ENCODE measurements at places on chromosomes 1 and 21.

- DNase-seq: no peak
These were observed 17.9 kb downstream of the CSRP1 start for GRCh38 chr1:201488830-201489589.

- no peak for DNase-seq
These were observed 5.7 kb downstream of the LGR6 start for GRCh38 chr1:202199040-202199889.

GRCh38 chr21:42672699-42673458 is 19.5 kb downstream of the PDE9A start:
- DNase-seq: no peak

DNA sequence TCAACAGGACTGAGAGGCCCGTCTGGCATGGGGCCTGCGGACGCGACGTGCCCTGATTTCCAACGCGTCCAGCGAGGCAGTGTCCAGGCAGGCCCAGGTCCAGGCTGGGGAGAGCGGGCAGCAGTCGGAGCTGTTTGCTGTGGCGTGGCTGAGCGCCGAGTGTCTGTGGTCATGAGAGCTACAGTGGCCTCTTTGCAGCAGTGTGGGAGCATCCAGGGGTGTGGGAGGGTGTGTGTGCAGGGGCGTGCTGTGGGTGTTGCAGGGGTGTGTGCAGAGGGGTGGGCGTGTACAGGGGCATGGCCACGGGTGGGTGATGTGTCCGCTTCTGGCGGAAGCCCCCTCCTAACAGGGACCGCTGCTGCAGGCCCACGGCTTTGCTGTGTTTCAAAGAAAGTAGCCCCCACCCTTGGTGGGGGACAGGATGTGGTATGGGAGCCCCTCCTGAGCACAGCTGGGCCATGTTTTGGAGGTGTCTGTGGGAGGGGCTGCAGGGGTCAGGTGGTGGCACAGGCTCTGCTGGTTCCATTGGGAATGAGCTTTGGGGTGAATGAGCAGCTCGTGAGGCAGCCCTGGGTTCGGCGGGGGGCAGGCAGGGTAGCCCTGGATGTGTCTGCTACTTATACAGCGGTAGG is 17.7 kb downstream of the PLCH2 start:
- DNase-seq: no peak

DNA sequence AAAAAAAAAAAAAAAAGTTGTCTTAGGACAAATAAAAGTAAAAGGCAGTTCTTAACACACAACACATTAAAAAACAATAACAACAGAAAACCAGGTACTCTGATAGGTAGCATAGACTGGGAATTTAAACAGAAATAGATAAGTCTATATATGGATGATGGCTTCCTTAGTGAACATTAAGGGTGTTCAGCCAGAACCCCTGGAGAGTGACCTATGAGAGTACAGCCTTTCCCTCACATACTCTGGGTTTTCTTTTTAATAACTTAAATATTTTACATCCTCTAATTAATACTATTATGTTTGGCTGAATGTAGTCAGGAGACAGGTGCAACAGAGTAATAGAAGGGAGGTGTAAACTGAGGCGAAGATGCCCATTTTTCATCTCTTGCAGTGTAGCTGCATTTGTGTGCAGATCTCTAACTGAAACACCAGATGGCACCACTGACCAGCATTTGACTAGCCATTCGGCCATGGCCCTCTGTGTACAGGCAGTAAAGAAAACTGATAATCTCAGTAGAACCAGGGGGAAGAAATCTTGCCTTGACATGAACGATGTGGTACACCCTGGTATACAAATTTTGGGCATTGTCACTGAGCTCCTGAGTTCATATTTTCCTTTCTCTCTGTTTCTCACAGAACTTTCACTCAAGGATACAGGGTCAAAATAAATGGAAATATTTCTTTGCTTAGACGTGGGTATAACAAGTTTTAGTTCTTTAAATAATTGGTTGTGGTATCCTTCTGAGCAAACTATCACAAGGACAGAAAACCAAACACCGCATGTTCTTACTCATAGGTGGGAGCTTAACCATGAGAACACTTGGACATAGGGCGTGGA is 7.6 kb downstream of the TTF2 start:
- DNase-seq: peak; percentile 64

GRCh38 chr1:93354749-93355148 is 9.0 kb downstream of the DR1 start:
- DNase-seq: no peak

- DNase-seq: no peak
These were observed 118.1 kb downstream of the RUNX1 start for GRCh38 chr21:34930971-34931370.

DNA sequence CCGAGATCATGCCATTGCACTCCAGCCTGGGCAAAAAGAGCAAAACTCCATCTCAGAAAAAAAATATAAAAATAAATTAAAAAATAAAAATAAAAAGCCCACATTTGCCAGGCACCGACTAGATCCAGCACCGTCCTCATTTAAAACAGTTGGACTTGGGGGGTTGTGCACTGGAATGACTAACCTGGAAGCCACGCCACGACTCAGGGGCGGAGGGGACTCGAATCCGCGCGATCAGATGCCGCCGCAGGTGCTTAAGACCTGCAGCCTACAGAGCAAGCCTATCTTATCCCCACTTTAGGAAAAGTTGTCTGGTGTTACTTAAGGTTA is 38.5 kb downstream of the ZBTB8OS start:
- DNase-seq: no peak

- DNase-seq: no peak
These were observed 49.7 kb downstream of the GPR52 start for GRCh38 chr1:174497478-174497877.

DNA sequence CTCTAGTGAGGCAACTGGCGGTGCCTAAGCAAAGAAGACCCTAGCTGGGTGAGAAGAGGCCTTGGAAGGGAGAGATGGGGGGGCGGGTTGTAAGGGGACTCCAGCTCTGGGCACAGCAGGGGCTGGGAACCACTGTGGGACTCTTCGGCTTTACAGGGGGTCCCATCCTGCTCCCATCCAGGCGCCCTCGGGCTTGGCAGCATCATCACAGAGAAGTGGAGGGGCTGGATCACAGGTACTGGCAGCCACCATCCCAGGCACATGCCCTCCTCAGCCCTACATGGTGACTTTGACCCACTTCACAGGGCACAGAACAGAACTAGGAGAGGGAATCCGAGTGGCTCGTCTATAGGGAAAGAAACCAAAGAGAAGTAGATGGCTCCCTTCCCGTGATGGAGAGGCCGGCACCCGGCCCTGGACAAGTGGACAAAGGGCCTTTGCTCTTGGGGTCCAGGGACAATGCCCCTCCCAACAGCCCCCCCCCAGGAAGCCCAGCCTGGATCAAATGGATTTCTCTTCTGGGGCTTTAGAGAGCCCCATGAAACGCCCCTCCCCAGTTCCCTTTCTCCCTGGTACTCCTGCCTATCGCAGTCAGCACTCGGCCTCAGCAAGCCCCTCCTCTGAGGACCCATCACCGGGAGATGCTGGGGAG is 54.0 kb upstream of the ECE1 start:
- DNase-seq: no peak

- no peak for DNase-seq
These were observed 21.2 kb upstream of the CHI3L1 start for GRCh38 chr1:203207751-203208150.

GRCh38 chr1:160905617-160905989 is 20.6 kb upstream of the ITLN1 start:
- no peak for DNase-seq

GRCh38 chr1:43550598-43551246 is 20.0 kb downstream of the PTPRF start:
- no peak for DNase-seq

- DNase-seq: peak; percentile 79
These were observed 21.3 kb upstream of the A3GALT2 start for GRCh38 chr1:33342041-33342723.

- no peak for DNase-seq
These were observed 50.2 kb downstream of the UBE4B start for GRCh38 chr1:10082785-10083479.

- DNase-seq: no peak
These were observed 1532.7 kb upstream of the TPTE start for GRCh38 chr21:8988696-8989095.
